ENCODE measurements at places on chromosomes 2 and 18.

DNA sequence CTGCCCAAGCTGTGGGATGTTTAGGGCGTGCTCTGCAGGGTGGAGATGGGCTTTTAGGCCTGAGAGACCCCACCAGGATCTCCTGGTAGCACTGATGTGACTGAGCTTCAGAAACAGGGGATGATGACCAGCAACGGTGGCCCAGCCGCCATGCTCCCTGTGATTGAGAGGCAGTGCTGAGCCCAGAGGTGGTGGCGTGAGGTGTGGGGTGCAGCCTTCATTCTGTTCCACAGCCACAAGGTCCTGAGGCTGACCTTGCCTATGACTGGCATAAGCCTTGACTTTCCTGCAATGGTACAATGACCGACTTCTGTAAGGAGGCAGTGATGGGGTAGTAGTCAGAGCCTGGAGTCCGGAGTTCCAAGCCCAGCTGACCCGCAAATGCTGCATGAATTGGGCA lies 263.3 kb downstream of the TSN start:
- DNase-seq = no peak

DNA sequence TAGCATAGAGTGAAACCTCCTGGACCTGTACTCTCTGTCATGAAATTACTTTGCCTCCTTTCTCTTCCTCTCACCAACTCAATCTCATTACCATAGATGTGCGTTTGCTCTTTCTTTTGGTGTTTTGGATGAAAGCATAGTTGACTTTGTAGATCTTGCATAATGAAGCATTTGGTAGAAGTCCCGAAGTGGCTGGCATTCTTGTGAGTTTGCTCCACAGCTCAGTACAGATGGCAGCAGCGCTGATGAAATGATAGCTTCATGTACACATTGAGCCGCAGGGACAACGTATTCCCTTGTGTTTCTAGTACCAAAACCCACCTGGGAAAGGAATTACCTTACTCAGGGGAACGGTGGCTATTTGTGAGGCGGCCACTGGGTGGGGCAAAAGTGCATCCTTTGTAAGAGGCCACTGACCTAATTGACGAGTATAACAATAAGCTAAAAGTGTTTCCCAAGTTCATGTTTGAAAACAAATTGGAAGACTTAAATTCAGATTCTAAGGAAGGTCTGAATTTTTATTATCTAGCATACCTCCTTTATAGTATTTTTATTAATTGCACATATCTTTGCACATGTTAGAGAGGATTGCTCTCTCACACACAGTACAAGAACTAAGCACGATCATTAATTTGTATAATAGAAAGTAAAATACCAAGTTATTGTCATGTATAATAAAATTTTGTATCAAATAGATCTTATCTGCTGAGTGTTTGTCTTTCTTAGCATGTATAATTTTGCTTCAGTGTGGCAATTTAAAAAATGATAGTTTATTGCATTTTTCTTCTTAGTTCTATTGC lies 25.4 kb upstream of the CDH7 start:
- DNase-seq = no peak

DNA sequence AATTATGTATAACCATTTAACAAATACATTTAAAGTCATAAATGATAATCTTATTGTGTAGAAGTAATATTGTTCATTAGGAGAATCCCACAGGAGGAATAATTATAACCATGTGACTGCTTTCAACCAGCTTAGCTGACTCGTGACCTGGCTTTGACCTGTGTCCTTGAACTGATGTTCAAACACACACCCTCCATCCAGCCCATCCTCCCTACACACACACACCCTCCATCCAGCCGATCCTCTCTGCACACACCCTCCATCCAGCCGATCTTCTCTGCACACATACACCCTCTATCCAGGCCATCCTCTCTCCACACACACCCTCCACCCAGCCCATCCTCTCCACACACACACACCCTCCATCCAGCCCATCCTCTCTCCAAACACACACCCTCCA lies 83.5 kb downstream of the EIPR1 start:
- no peak for DNase-seq

- DNase-seq = no peak
These were observed 9.3 kb upstream of the CCBE1 start for GRCh38 chr18:59706499-59706898.

DNA sequence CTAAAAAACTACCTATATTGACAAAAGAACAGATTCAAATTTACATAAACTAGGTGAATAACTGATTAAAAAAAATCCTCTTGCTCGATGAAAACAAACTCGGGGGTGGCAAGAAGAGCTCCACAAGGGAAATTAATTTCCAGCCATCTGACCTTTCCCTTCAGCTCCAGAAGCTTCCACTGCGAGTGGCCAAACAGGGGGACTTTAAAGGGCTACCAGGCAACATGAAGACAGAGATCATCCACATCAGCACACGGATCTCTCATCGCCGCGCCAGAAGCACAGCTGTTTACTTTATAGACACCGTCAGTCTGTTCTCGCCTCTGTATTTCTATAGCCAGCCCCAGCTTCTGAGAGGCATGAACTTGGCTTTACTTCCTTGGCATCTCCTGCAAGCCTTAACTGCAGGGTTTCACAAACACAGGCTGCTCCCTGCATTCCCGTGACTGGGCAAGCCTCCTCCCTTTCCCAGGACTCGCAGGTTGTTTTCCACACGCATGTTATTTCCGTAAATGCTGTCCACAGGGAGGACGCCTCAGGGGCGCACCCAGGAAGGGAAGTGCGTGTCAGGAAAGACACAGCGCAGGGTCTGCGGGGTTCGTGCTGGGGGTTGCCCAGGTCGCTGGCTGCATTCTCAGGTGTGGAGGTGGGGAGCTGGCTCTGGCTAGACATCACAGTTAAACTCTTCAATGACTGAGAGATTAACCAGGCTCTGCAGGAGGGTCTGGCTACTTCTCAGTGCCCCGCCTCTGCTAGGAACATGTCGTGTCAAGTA lies 85.0 kb downstream of the USP40 start:
- no peak for DNase-seq
